ENCODE measurements at places on chromosomes 6 and 20. TPM values are rescaled to one million over a fixed set of nuclear protein-coding genes. Genes with fewer than 3 reads are reported as not detected.

GRCh38 chr6:144585217-144585814, 300.2 kb downstream of the UTRN start:
- no peak for DNase-seq

DNA sequence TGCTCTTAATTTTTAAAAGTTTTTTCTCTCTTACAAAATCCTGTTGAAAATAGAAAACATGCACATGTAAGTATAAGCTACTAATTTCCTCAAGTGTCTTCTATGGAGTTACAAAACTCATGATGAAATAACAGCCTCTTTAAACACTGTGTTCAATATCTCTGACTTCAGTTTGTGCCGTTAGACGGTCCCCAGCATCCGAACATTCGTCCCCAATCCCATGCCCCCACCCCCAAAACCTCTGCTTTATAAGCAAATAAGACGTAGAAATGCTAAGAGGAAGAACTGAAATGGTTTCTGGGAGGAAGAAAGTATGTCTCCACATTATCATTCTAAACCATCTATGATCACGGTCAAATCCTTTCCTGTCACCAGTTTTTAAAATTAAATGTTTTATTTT, 31.7 kb upstream of the MYB start:
- DNase-seq: no peak

DNA sequence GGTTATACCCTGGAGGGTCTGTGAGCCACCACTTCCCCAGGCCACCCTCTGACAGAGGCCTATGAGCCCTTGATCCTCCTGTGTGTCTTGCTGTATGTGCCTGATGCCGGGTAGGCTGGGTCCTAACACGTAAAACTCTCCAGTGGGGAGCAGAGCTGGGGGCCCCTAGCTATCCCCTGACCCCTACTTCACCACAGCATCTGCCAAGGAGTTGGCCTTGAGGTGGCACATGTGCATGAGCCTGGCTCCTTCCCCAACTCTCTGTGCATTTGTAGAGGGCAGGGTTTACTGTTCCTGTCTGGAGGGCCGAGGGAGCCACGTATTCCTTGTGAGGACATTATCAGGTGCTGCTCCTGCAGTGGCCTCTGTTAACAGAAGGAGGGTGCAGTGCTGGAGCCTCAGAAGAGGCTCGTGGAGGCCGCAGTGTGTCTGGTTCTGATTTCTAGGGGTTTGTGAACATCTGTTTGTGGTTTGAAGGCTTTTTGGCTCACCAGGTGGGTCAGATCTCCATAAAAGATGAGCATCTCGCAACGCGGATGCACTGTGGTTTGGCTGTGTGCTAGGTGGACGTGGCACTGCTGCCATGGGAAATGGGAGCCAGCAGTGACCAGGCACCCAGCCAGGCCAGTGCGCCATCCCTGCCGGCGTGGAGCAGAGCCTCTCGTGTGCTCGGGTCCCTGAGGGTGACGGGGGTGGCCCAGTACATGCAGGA, 152.1 kb downstream of the DTNBP1 start:
- DNase-seq: no peak

DNA sequence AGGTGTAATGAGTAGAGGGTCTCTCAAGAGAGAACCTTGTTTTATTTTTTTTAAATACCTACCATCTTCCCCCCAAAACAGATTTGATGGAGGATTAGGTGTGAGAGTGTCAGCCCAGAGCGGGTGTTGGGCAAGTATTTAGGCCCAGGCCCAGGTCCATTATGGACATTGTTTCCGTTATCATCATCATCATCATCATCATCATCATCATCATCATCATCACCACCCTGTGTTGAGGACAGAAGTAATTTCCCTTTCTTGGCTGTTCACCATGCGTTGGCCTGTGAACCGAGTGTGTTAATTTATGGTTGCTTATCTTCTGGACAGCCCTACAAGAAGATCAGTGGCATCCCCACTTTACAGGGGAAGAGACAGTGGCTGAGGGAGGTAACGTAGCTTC, 28.6 kb downstream of the PSMF1 start:
- no peak for DNase-seq

GRCh38 chr6:109340811-109341210, 41.5 kb downstream of the CD164 start:
- DNase-seq: no peak

GRCh38 chr6:113365191-113365590, 492.0 kb upstream of the MARCKS start:
- no peak for DNase-seq

Gene WFDC5
- total RNA-seq: not detected

Gene MTFR2
- 0.15 TPM for total RNA-seq

Gene DACT2
- 1.5 TPM for total RNA-seq

Gene ADGRF4
- not detected for total RNA-seq

Gene CLVS2
- 0.40 TPM for total RNA-seq

All from heart left ventricle (tissue), 16 donors.